ENCODE measurements at places on chromosomes 11 and 22. TPM values are rescaled to one million over a fixed set of nuclear protein-coding genes. Genes with fewer than 3 reads are reported as not detected.

The LDHAL6A gene
- total RNA-seq: not detected

The AQP11 gene
- not detected for total RNA-seq

The CD3E gene
- 1.3 TPM for total RNA-seq

DNA sequence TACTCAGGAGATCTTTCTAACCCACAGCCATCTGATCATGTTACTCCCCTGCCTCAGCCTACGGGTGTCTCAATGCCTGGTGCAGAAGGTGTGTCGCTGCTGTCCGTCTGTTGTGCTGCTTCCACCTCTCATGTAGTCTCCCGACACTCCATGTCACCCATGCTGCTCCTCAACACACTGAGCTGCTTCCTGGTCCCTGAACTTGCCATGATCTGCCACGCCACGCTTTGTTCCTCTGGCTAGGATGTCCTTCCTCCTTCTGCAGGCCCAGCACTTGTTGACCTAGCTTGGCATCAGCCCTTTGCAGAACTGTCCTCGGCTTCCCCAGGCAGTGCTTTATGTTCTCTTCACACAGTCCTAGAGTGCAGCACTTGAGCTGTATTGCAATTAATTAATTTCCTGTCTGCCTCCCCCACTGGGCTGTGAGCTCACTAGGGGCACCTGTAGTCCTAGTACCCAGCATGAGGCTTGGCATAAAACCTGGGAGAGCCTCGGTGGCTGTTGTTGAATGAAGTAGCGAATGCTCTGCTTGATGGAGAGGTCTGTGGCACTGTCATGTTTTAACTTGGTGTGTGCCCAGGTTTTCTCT is 9.5 kb downstream of the GTPBP1 start:
- peaks cover 29% of the 10 kb centered on the region for H3K4me1 ChIP-seq
- no peaks in the 10 kb centered on the region for H3K27me3 ChIP-seq
- H3K36me3 ChIP-seq: peaks cover 18% of the 10 kb centered on the region
- H3K4me3 ChIP-seq: no peak overlapping the region

GRCh38 chr11:88435415-88435814 is 97.9 kb upstream of the CTSC start:
- no peak overlapping the region for H3K27ac ChIP-seq
- no peak for DNase-seq
- no peaks in the 10 kb centered on the region for H3K27me3 ChIP-seq
- H3K36me3 ChIP-seq: no peaks in the 10 kb centered on the region
- no peak overlapping the region for H3K4me3 ChIP-seq

The ARL2 gene
- total RNA-seq: 197 TPM

GRCh38 chr11:45741582-45741981 is 63.4 kb upstream of the SLC35C1 start:
- H3K4me1 ChIP-seq: peaks cover 11% of the 10 kb centered on the region
- H3K4me3 ChIP-seq: no peak overlapping the region
- H3K27me3 ChIP-seq: no peaks in the 10 kb centered on the region

- peaks cover 59% of the 10 kb centered on the region for H3K4me1 ChIP-seq
- no peaks in the 10 kb centered on the region for H3K36me3 ChIP-seq
- H3K27me3 ChIP-seq: no peaks in the 10 kb centered on the region
- H3K27ac ChIP-seq: peak overlapping the region; percentile 95
- DNase-seq: no peak
Measured at GRCh38 chr11:119338318-119338890, 2.3 kb downstream of the C1QTNF5 start.

- DNase-seq: no peak
- no peaks in the 10 kb centered on the region for H3K27me3 ChIP-seq
- H3K4me3 ChIP-seq: no peak overlapping the region
- H3K36me3 ChIP-seq: no peaks in the 10 kb centered on the region
Measured at GRCh38 chr11:131468565-131468964, 98.2 kb downstream of the NTM start.
